ENCODE measurements at places on chromosomes 3 and 15.

DNA sequence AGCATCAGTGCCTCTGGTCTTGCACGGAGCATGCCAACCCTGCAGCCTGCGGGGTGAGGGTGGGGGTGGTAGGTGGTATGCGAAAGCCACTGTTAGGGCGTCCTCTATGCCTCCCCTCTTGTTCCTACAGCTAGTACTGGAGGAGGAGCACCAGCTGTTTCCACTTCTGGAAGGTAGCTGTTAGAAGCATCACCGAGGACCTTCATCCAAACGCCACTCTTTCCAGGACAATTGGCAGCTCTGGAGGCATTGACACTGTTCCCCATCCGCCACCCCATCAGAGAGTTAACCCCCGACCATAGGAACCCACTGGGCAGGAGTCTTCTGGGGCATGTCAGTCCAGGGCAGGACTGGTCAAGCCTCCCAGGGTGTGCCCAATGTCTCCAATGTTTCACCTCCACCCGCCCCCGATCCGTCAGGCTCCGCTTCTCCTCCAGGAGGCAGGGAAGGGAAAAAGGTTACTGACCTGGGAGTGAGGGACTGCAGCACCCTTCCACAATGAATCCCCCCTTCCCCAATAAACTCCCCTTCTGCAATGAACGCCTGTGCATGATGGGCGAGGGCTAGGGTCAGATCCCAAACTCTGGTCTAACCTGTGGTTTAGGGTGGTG, 487 bp downstream of the DUOX2 start:
- DNase-seq: no peak

GRCh38 chr3:59107856-59108815, 58.3 kb upstream of the CFAP20DC start:
- DNase-seq: no peak

DNA sequence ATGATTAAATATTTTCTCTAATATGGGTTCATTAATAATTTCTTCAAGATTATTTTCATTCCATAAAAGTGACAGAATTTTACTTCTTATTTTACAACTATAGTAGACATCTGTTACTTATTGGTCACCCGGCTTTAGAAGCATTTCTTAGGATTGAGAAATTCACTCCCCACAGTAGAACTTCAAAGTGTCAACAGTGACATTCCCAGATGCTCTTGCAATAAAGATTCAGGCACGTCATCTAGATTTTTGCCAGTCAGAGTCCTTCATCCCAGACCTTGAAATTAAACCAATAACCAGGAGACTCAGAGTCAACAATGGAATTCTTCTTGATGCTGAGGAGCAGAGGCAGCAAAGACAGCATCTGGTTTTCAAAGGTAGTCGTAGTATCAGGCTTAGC, 190.8 kb downstream of the VGLL3 start:
- DNase-seq: no peak

- DNase-seq: peak; percentile 13
Observed at GRCh38 chr3:136332776-136333175, 82.6 kb downstream of the PCCB start.

GRCh38 chr15:71207141-71207540, 91.9 kb downstream of the THSD4 start:
- peak; percentile 62 for DNase-seq

GRCh38 chr3:194133661-194134230, 2.2 kb upstream of the HES1 start:
- peak; percentile 86 for DNase-seq

- peak; percentile 51 for DNase-seq
Observed at GRCh38 chr3:183824761-183825455, 469 bp downstream of the MAP6D1 start.

GRCh38 chr3:134998855-134999254, 203.8 kb downstream of the EPHB1 start:
- no peak for DNase-seq

- no peak for DNase-seq
Observed at GRCh38 chr3:164451072-164451910, 627.0 kb downstream of the SI start.

DNA sequence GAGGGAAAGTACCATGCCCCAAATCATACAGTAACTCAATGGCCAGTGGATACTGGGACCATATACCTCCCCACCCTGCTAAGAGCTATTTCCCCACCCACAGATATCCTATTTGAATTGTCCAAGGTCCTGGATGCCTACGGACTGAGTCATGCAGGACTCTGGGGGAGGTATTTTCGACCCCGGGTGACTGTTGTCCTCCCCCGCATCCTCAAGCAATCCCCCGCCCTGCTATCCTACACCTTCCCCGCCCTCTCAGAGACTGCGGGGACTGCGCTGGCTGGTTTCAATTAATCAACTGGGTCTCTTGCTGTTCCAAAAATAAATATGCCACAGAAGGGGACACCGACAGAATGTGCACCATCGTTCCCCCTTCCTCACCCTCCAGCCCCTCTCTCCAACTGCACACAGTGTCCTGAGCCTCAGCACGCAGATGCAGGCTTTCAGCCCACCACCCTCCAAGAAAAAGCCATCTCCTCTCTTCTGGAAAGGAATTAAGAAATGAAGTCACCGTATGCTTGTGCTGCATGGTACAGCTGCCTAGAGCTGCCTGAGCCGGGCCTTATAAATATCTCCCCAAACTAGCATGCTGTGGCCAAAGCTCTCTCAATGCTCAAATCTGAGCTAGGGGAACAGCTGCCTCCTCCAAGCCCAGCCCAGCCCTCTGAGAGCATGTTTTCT, 8.1 kb downstream of the CAV3 start:
- DNase-seq: peak; percentile 89

- DNase-seq: no peak
Observed at GRCh38 chr15:93189561-93189960, 100.5 kb upstream of the RGMA start.

- no peak for DNase-seq
Observed at GRCh38 chr3:109977897-109978296, 640.6 kb upstream of the DPPA4 start.

DNA sequence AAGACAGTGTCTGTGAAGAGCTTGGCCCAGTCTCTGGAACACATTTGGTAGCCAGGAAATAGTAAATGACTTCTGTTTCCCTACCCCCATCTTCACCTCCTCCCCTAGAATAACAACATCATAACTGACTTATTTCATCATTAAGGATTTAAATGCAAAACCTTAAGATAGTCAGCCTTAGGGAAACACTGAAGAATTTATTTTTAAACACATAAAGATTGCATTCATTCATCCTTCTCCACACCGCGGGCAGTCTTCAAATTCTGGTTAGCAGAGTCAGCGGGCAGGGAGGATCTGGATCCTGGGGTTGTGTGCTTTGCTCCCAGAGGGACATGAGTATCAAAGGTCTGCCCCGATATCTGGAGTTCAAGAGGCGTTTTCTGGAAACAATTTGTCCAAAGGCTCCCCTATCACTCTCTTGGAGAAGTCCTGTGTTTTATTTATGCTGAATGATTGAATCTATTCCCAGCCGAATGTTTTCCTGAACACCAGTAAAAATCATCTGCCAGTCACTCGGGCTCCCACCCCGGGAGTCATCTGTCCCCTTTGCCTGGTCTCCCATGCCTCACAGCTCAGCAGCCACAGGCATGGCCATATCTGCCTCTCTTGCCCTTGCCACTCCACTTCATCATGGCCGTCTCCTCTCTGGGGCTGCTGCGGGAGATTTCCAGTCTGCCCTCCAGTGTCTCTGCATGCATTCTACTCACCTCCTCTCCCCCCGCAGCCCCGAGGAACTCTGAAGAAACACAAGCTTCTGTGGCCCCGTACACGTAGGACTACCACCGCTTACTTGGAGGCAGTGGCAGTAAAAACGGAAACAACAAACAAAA, 234.7 kb upstream of the CTDSPL start:
- DNase-seq: no peak

DNA sequence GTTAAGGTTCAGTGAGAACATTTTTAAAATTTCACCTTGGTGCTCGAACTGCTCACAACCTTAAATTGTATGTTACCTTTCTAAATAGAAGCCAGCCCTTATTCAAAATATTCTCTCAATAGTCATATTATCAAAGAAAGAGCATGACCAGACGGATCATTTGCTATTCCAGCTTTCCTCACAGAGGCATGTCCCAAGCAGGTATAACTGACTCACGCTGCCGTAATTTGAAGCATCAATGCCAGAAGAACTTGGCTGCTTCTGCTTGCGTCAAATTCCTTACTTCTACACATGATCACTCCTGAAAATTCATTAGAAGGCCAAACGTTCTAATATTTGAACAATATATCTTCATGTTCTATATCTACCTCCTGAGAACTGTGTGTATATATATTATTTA, 69.5 kb upstream of the VGLL4 start:
- DNase-seq: no peak

DNA sequence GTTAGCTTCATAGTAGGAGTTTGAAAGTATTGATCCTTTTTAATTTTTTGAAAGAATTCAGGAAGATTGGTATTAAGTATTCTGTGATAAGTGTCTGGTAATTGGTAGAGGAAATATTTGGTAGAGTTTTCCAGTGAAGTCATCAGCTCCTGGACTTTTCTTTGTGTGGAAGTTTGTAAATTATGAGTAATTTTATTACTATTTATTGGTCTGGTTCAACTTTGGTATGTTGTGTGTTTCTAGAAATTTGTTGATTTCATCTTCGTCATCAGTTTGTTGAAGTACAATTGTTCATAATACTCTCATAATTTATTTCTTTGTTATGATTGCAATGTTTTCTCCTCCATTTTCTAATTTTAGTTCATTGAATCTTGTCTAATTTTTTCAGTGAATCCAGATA, 832.0 kb downstream of the OTOL1 start:
- DNase-seq: no peak

- no peak for DNase-seq
Observed at GRCh38 chr15:63586790-63587189, 10.4 kb upstream of the FBXL22 start.

DNA sequence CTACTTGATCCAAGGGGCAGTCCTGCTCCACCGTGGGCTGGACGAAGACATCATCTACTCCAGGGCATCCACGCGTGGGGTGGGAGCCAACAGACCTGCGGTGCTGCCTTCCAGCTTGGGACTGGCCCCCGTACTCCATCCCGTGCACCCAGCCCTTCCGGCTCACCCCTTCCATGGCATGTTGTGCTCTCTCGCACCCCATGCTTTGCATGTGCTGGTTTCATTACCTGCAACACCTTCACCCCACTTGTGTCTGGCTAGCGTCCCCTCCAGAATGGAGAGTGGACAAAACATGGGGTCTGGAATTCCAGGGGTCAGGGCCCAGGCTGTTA, 30.2 kb downstream of the SEMA7A start:
- DNase-seq: no peak

DNA sequence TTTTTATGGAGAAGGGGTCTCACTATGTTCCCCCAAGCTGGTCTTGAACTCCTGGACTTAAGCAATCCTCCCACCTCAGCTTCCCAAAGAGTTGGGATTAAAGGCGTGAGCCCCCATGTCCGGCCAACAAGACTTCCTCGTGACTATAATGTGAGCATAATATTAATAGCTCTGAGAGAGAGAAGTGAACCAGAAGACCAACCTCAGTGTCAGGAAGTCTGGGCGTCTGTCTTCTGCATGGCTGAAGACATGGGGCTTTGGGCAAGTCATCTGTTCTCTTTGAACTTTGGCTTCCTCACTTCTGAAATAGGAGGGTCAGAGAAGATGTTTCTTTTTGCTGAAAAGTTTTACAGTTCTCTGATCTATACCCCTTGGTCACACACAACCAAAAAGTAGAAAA, 92.1 kb downstream of the SLC49A4 start:
- no peak for DNase-seq

- DNase-seq: no peak
Observed at GRCh38 chr3:28250999-28251398, 9.6 kb downstream of the CMC1 start.

DNA sequence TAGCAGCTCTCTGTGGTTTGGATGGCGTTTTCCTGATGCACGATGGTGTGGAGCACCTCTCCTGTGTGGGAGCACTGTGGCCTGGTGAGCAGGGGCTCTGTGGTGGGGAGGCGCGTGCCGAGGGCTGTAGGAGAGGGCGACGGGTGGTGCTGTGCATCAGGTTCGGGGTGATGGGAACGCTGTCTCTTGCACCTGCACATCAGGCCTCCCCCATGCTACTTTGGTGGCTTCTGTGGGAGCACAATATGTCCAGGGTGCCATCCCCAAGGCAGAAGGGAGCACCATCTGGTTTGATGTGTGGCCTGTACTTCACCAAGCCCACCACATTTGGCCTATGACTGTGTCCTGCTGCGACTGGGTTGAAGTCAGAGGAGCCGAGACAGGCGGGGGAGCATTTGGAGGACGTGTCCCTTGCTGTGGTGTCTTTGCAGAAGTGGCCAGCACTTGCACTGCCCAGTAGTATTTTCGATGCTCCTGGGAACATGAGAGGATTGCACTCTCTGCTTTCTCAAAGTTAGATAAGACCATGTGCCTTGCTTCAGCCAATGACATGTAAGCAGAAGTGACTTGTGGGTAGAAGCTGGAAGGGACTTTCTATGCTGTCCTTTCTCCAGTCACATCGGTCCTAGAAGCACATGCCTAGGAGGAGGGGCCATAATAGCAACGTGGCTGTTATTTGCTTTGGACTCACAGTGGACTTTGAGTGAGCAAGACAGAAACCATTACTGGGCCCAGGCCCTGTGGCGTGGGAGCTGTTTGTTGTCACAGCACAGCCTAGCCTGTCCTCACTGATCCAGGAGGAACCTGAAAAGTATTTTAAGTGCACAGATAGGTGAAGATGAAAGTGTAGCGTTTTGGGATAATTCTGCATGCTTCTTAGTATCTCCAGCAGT, 72.1 kb downstream of the APBA2 start:
- DNase-seq: no peak

- DNase-seq: no peak
Observed at GRCh38 chr3:187747506-187747905, 2.2 kb upstream of the BCL6 start.

DNA sequence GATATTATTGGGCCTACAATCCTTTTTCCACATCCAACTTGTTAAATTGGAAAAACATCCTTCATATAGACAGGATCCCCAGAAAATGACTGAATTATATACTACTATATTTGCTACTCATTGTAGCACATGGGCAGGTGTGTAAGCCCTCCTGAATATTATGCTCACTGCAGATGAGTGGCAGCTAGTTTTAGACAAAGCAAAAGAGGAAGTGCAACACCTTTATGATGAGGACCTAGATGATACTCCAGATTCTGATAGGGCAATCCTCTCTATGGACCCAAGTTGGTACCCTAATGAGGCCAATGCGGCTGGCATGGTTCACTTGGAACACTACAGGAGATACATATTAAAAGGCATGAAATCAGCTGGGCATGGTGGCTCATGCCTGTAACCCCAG, 119.1 kb upstream of the PLCL2 start:
- DNase-seq: no peak

DNA sequence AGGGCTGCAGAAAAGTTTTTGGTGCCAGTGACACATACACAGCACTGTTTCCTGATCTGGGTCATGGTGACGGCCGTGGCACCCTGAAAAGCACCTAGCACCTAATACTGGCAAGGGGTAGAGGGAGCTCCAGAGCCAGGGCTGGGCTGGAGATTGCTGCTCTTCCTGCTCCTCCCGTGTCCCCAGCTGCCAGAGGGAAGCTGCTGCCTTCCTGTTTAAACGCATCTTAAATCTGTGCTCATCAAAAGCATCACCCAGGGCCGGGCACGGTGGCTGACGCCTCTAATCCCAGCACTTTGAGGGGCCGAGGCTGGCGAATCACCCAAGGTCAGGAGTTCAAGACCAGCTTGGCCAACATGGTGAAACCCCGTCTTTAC, 156.7 kb upstream of the MEF2A start:
- DNase-seq: peak; percentile 46
